ELF-1 (cell line): ENCODE measurements at places on chromosomes 1 and 21.
A peak's percentile ranks its signal among the peaks of the same experiment; 100 is the strongest.

DNA sequence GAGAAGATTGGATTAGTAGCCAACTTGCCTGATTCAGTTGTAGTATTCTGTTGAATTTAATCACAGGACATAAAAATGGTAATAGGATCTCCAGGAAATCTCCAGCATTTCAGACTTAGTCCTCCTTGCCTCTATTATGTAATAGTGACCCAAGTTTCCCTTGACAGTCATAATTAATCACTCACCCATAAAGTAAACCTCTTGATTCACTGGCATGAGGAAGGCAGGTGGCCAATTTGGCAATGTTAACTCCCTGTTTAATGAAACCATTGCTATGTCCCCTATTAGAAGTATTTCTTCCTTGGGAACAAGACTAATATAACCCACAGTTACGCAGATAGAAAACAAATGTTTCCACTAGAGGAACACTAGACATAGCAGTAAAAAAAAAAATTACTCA, 604.8 kb upstream of the CXADR start:
- DNase-seq, result no peak

DNA sequence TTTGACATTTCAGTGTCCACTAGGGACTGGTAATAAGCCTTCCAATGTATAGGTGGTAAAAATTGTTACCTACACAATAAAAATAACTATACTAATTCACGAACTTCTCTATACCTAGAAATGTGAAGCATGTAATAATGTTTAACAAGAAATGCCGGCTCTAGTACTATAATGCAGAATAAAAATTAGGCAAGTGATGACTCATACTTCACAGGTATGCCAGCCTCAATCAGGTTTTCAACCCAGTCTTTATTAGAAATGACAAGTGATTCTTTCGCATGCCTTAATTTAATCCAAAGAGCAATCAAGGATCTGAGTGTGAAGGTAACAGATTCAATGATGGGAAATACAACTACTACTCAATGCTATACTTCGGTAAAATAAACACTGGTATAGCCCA, 134.9 kb downstream of the RERE start:
- no peak for DNase-seq

DNA sequence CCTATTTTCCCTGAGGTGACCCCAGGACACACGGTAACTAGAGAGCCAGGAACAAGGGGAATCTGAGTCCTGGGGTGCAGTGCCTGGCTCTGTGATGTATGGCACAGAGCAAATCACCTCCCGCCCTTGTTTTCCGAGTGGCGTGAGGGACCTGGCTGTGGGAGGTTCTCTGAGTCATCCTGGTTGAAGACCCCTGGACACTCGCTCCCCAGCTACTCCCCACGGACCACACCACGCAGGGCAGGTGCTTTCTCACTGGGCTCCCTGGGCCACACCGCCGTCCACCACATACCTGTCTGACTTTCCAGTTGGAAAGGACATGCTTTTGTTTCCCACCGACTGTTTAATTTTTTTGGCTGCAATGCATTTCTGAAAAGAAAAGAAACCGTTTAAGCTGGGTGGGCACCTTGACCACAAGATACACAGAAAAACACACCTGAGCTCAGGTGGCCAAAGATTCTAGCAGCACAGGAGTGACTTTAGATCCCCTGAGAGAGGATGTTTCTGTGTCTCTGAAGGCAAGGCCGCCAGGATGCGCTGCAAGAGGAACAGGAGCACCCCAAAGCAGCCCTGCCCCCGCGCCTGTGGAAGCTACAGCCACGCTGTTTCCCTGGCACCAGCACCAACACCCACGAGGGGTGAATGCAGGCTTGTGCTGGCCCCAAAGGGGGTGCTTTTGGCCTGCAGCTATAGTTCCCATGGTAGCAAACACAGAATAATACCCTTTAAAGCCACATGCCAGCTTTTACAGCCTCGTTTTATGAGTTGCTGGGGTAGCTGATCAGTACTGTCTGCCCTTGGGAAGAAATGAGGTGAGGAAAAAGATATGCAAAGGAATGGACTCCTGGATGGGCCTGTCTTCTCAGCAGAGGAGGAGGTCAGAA, 8.1 kb upstream of the SRM start:
- no peak for DNase-seq

- DNase-seq, result no peak
These were observed 78.2 kb downstream of the SIM2 start for GRCh38 chr21:36776981-36777617.

GRCh38 chr1:53299233-53299632, 28.6 kb downstream of the LRP8 start:
- DNase-seq, result no peak

DNA sequence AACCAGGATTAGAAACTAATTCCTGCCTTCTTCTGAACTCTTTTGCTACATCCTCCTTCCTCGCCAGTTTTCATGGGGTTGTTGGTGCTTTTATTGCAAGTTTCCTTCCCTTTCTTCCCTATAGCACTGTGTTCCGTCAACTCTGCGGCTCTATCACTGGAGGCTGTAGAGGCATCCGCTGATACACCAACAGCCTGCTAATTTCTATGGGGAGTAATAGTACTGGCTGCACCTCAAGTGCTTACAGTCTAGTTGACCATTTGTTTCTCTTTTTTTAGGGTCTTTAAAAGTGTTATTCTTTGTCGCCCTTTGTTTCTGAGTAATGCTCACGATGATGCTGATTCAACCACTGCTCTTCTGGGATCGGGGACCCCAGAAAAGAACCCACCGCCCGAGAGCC, 746 bp downstream of the MIS18A start:
- DNase-seq, result no peak

DNA sequence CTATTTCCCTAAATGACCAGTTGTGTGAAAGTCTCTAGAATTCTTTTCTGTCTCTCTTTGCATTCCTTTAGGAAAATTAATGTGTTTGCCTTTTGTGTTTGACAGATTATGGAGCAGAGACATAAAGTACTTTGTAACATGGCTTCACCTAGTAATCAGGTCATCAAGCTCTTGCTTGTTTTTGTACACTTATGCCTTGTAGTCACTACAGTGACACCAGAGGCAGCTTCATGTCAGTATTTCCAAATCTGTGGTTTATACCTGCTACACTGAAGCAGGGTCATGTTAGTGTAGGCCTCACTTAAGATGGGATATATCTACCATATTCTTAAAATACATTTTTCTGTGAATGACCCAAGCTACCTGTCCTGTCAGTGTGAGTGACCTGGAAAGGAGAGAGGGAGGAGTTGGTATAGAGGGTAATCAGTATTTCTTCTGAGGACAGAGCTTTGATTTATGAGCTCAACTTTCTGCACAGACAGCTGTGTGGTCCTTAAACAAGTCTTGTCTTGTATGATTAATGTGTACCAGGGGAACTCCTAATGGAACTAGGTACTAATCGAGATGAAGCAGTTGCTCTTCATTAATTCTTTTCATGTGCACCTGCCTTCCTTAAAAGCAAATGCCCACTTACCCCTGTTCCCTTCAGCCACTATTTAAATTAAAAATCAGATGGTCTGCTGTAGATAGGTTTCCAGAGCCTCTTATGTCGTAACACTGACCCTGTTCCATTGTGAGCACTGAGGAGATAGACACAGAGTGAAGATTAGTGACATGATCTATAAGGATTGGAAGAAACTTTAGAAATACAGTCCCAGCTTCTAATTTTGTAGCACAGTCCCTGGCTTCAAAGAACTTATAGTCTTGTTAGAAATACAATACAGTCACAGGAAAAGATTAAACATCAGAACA, 45.7 kb downstream of the MACO1 start:
- no peak for DNase-seq

GRCh38 chr1:168470901-168471431, 72.8 kb downstream of the XCL2 start:
- peak; percentile 45 for DNase-seq

DNA sequence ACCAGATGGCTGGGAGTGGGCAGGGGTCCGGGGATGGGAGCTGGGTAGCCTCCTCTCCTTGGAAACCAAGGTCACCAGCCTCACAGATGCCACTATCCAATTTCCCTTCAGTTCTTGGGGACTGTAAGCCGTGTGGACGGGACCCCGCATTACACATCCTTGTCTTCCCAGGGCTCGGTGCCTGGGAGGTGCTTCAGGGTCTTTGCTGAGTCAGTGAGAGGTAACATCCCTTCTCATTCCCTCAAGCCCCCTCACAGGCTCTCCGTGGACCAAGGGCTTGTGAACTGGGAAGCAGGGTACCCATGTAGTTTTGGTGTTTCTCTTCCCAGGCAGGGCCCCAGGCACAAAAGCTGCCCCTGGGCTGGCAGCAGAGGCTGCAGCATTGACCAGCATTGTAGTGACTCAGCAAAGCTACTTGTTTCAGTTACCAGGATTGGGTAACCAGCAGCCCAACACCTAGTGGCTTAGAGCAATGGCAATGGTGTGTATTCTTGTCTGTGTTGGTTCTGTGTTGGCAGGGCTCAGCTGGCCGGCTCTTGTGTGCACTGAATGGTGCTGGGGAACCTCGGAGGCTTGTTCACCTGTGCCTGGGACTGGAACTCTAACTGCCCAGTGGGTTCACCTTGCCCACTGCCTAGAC, 24.6 kb upstream of the PCBP3 start:
- DNase-seq, result no peak

- DNase-seq, result no peak
These were observed 182.2 kb downstream of the PRDM16 start for GRCh38 chr1:3251099-3251806.

DNA sequence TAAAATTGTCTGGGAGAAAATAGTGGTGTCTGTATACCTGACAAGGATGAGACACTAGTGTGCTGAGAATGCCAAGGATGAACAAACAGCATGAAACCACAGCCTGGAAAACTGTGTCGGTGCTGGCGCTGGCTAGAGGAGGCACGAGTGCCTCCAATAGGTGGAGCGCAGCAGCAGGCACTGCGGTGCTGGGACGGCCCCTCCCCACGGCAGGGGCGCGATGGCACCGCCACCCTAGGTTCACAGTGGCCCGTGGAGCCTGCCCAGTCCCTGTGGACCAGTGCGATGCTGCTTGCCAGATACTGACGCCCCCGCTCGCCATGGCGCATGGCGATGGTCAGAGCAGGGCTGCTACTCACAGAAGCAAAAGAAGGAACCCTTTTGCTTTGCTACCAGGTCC, 6.8 kb downstream of the CFAP410 start:
- no peak for DNase-seq

GRCh38 chr21:31115249-31115648, 77.0 kb upstream of the KRTAP19-8 start:
- no peak for DNase-seq

- no peak for DNase-seq
These were observed 48.7 kb upstream of the PRELP start for GRCh38 chr1:203426870-203427269.

DNA sequence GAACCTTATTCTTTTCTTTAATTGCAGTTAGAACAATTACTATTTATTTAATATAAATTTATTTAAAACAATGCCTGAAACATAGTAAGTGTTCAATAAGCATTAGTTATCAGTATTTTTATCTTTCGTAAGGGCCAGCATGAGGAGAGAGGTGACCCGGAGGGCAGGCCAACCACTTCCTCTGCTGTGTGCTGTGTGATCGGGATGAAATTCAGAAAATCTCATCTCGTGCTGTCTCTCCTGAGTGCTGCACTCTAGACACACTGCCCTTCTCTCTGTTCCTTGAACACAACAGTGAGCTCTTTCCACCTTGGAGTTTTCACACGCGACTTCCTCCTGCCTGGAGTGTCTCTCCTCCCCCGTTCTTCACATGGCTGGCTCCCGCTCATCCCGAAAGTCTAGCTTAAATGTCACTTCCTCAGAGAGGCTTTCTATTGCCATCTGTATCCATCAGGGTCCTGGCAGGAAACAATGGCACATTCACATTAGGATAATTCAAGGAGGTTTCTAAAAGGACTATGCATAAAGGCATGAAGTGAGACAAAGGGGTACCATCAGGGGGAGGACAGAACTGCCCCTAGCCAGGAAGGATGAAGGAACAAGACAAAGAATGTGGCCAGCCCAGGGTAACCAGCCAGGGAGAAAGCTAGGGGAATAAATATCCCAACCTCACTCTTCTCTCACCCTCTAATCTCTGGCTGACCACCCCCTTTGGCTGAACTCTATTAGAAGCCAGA, 142.6 kb upstream of the GJB5 start:
- DNase-seq, result no peak

- no peak for DNase-seq
These were observed 123.7 kb downstream of the ACTL8 start for GRCh38 chr1:17878837-17879236.

GRCh38 chr1:232335741-232336293, 294.1 kb downstream of the SIPA1L2 start:
- DNase-seq, result no peak

GRCh38 chr1:218959784-218960183, 213.9 kb upstream of the LYPLAL1 start:
- DNase-seq, result no peak

DNA sequence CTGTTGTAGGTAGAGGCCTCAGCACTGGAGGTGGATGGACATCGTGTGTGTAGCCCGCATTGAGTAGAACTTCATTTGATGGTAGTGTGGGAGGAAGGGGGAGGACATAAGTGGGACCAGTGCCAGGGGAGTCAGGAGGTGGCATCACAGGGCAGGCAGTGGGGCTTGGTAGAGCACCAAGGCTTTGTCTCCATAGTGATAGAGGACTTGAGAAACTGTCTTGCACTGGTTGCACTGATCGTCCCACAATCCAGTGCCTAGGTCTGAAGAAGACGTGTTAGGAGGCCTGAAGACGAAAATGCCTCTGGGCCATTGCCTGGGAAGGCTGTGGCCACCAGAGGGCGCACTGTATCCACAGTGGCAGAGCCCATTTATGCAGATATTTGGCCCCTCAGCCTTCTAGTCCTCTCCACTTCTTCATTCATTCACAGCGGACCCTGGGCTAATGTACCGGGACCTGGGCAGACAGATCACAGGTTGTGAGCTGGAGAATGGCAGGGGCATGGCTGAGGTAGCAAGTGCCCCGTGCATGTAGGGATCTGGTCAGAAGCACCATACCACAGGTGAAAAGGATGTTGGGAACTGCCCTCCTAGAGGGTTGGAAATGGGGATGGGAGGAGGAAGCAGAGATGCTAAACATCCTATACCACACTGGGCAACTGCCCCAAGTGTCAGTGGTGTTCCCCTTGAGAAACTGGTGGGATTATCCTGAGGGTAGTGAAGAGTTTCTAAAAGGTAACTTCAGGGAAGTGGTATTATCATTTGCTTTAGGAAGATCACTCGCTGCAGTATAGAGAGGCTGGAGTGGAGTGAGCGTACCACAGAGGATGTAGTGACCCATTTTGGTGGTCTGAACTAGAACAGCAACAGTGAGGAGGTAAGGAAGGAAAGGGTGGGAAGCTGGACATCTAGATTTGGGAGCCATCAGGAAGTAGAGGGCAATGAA, 95.3 kb downstream of the PIK3R3 start:
- peak; percentile 95 for DNase-seq
